Diencephalon (tissue), 1 donor: ENCODE measurements at places on chromosomes 11 and 22. TPM values are rescaled to one million over a fixed set of nuclear protein-coding genes. Genes with fewer than 3 reads are reported as not detected.

Gene CASP12
- total RNA-seq: not detected

Gene CABP7
- total RNA-seq: 2.5 TPM

Gene PSMC3
- 108 TPM for total RNA-seq

Gene SLC22A9
- not detected for total RNA-seq

Gene CYTH4
- 3.2 TPM for total RNA-seq
